ENCODE measurements at places on chromosomes 3 and 15.

GRCh38 chr3:33947272-33948195, 149.1 kb downstream of the PDCD6IP start:
- DNase-seq: no peak

GRCh38 chr15:63277038-63277892, at the start of gene APH1B:
APH1B (plus strand) TSS chr15:63277605; CDS start chr15:63277624, 19 bp downstream.
- DNase-seq: peak; percentile 67

GRCh38 chr3:188497021-188497420, 343.1 kb downstream of the LPP start:
- DNase-seq: no peak

DNA sequence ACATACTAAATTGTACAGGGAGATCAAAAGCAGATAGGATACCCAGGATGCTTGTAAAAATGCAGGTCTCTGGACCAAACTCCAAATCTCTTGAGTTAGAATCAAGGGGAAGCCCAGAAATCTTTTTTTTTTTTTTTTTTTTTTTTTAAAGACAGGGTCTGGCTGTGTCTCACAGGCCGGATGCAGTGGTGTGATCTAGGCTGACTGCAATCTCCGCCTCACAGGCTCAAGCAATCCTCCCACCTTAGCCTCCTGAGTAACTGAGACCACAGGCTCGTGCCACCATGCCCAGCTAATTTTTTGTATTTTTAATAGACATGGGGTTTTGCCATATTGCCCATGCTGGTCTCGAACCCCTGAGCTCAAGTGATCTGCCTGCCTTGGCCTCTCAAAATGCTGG, 373.5 kb downstream of the SHQ1 start:
- DNase-seq: no peak

- no peak for DNase-seq
These were observed at the start of gene ARL14 for GRCh38 chr3:160676547-160677303. ARL14 (plus strand) TSS chr3:160677160; CDS start chr3:160677347, 187 bp downstream.

GRCh38 chr3:149843502-149843901, 30.5 kb downstream of the RNF13 start:
- DNase-seq: no peak

DNA sequence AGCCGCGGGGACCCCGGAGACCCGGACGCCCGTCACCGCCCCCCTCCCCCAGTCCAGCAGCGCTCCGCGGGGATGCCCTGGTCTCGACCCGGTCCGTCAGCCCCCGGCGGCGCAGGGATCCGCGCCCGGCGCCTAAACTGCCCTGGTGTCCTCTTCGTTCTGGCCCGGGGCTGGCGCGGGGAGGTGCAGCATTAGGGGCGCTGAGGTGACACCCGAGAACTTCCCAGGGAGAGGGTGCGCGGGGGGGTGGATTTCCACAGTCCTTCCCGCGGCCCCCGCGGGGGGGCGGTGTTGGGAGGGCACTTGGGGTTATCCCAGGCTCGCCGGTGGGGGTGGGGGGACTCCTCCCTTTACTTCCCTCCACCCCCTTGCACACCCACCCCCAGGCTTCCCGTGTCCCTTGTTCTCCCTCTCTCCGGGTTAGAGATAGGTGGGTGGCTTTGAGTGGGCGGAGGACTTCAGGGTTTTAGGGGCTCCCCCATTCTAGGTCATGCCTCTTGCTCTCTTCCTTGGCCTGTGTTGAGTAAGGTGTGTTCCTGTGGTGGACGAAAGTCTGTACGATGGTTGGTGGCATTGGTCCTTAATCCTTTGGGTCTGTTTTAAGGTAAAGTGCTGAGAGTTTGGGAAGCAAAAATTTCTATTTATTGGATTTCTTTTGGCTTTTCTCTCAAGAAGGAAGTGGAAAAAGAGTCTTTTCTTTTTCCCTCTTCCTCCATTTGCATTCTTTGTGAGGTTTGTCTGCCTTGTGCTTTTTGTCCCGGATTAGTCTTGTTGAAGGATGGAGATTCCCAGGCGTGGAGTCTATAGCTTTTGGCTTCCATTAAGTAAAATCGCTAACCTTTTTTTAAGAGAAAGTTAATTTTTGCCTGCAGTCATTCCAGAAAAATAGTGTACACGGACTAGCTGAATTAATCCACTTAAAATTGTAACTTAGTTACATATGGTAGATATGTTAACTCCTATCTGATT, 811 bp downstream of the SKIL start:
- DNase-seq: peak; percentile 72

- DNase-seq: no peak
These were observed 83.4 kb upstream of the BHLHE40 start for GRCh38 chr3:4895838-4896237.

GRCh38 chr3:126133606-126134005, 46.8 kb downstream of the ALDH1L1 start:
- no peak for DNase-seq

GRCh38 chr3:192188218-192188835, 539.0 kb downstream of the FGF12 start:
- peak; percentile 19 for DNase-seq

DNA sequence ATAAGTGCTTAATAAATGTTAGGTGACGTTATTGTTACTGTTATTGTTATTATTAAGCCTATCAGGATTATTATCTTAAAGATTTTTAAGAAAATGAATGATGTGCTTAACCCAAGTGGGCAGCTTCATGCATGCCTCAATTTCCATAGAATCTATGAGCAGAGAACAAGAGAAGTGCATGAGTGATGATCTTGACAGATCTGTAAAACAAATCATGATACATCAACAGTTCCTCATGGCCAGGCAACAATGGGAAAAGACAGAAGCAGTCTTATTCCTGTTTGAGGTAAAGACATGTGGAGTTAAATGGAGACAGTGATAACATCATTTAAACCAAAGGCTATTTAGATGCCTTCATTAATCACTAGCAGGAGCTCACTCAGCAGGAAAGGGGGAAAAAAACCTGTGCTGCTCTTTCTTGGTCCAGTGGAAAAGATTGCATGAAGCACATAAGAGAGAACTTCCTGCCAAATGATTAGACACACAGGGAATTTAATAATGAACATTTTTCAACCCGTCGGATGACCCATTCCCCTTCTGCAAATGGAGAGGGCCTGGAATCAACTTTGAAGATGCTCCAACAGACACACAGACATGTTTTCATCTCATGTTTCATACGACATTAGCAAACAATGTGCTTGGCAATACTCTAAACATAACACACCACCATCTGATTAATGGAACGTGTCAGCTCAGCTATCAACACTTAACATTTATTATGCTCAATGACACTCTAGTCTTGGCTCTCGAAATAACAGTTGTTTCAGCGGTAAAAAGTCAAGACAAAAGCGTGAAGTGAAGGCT, 212.2 kb upstream of the LRRN1 start:
- DNase-seq: no peak

DNA sequence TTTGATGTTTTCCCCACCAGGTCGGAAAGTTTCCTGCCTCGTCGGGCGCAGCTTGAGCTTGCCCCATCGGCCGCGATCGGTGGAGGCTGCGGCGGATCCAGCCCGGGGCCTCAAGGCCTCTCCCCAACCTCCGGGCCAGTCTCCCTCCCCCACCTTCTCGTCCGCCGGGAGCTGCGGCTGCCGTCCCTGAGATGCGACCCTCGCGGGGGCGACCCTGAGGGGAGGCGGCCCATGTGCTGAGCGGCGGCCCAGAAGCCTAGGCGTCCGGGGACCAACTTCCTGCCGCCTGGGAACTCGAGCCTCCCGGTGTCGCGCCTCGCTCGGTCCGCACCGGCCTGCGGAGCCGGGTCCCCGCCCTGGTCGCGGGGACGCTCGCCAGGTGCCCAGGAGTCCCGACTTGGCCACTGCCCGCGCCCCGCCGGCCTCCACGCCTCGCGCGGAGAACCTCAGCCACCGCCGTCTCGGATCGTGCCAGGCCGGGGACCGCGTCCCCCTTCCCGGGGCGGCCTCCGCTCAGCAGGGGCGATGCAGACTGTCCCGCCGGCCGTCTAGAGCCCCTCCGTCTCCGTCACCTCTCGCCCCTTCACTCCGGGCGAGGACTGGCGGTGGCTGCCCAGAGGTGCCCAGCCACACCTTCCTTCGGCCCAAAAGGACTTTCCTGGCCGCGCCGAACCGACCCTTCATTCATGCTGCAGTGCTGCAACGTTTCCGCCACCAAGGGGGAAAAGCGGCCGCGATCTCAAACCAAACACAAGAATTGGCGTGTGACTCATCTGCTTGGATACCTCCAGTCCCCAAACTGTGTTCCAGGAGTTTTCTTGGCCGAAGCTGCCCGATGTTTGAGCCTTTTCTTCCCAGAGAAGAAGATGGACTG, 656 bp downstream of the SLMAP start:
- DNase-seq: peak; percentile 45

DNA sequence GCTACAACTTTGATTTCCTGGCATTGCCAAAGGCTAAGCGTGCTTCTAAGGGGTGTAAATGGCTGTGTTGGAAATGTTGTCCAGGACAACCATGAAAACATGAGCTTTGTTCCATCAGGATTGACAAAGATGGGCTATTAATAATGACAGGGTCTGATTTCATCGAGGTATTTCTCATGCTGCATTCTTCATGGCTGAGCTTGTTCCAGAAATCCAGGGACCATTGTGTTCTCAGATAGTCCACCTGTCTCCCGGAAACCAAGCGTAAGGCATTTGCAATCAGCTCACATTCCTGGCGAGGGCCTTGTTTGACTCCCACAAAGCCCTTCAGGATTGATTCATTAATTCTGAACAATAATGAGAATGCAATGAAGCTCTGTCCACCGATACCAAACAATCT, 111.3 kb downstream of the CD47 start:
- DNase-seq: no peak

- DNase-seq: peak; percentile 75
These were observed 119.8 kb downstream of the ADCY5 start for GRCh38 chr3:123328851-123329635.

- DNase-seq: no peak
These were observed 2.6 kb downstream of the CD276 start for GRCh38 chr15:73686781-73687256.

DNA sequence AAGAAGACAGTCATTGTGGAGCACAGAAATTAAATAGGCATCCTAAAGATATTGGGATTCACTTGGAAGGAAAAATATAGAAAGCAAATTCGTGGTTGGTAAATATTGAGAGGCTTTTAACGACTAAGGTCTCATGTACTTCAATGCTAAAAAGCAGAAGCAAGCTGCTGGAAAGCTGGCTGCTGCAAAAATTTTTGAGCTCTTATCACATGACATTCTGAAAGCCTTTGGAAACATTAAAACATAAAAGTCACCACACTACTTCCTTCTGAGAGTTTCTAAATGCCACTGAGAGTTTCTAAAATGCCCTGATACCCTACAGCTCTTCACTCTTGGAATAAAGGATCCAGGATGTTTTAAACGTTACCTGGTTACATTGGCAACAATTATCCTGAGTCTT, 39.0 kb upstream of the CBLB start:
- no peak for DNase-seq

- no peak for DNase-seq
These were observed 171.6 kb downstream of the CADPS start for GRCh38 chr3:62703451-62704167.

- DNase-seq: no peak
These were observed 4.0 kb downstream of the TLE3 start for GRCh38 chr15:70093481-70094319.

DNA sequence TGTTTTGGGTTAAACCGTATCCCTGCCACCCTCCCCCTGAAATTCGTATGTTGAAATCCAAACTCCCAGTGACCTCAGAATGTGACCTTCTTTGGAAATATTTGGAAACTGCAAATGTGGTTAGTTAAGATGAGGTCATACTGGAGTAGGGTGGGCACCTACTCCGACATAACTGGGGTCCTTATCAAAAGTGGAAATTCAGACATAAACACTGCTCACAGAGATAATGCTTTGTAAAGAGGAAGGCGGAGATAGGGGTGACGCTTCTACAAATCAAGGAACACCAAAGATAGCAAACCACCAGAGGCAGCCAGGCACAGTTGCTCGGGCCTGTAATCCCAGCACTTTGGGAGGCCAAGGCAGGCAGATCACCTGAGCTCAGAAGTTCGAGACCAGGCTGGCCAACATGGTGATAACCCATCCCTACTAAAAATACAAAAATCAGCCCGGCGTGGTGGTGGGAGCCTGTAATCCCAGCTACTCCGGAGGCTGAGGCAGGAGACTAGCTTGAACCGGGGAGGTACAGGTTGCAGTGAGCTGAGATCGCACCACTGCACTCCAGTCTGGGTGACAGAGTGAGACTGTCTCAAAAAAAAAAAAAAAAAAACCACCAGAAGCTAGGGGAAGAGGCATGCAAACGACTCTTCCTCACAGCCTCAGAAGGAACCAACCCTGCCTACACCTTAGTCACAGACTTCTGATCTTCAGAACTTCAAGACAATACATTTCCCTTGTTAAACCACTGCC, 51.1 kb upstream of the CHD2 start:
- DNase-seq: peak; percentile 48

GRCh38 chr15:101052031-101052620, 133.0 kb downstream of the LRRK1 start:
- no peak for DNase-seq

DNA sequence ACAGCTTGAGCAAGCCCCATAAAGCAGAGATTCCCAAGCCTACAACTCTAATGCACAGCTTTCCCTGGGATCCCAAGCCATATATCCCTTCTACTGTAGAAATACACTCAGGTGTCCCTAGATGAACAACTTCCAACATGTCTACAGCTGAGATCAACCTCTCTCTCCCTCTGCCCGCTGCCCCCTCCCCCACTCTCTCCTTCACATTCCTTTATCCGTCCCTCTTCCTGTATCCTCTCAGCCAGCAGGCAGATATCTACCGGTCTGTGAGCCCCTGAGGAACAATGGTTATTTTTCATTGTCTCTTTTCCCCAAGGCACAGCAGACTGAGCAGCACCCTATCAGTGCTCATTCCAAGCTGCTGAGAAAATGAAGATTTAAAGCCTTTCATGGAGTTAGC, 138.6 kb downstream of the SUCLG2 start:
- no peak for DNase-seq

- no peak for DNase-seq
These were observed 62.7 kb upstream of the MRPS22 start for GRCh38 chr3:139281096-139281495.

- no peak for DNase-seq
These were observed 43.8 kb downstream of the TRAK1 start for GRCh38 chr3:42134867-42135464.

DNA sequence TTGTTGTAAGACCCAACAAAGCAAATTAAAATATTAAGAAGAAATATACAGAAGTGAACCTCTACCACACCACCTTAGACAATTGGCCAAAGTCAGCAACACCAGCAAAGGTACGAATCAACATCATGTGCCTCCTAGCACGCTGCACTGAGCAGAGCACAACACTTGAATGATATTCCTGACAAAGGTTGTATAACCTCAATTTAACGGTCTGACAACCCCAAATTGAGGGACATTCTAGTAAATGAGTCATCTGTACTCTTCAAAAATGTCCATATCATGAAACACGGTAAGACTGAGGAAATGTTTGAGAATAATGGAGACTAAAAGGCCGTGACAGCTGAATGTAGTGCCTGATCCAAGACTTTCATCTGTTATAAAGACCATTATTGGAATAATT, 41.3 kb upstream of the TNFSF10 start:
- no peak for DNase-seq

GRCh38 chr3:100103558-100104441, 10.5 kb downstream of the FILIP1L start:
- DNase-seq: no peak

DNA sequence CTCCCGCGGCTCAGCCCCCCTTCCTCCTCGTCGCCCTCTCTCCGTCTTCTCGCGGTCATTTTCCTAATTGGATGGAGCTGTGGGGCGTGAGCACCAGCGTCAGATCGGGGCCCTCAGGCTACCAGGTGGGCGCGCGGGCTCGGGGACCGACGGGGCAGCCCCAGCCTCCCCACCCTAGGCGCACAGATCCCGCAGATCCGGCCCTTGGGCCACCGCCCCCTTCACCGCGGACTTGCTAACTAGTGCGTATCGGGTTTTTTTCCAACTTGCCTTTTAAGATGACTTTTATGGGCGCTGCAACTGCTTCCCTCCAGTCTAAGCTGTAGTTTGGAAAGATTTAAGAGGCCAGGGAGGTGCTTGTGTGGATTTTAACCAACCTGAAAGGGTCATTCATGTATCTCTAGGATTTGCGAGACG, 1.3 kb downstream of the ZNF710 start:
- peak; percentile 41 for DNase-seq
